NCI-H524 (cell line): ENCODE measurements at places on chromosomes 5 and 9.

DNA sequence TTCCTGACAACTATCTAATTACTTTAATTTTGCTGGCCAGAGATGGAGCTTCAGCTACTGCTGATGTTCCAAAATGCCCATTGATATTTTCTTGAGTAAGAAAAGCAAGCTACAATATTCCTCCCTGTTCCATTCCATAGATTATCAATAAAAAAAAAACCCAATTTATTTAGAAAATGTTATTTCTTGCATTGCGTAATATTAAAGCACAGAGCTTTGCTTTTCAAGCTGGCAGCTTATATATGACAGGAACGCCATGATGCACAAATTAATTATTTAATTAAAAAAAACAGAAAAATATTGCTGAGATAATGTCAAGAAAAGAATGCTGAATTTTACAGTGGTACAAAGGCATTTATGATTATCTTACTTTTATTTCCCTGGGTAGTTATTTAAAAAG lies 47.9 kb downstream of the TRPM3 start:
- no peak for DNase-seq

DNA sequence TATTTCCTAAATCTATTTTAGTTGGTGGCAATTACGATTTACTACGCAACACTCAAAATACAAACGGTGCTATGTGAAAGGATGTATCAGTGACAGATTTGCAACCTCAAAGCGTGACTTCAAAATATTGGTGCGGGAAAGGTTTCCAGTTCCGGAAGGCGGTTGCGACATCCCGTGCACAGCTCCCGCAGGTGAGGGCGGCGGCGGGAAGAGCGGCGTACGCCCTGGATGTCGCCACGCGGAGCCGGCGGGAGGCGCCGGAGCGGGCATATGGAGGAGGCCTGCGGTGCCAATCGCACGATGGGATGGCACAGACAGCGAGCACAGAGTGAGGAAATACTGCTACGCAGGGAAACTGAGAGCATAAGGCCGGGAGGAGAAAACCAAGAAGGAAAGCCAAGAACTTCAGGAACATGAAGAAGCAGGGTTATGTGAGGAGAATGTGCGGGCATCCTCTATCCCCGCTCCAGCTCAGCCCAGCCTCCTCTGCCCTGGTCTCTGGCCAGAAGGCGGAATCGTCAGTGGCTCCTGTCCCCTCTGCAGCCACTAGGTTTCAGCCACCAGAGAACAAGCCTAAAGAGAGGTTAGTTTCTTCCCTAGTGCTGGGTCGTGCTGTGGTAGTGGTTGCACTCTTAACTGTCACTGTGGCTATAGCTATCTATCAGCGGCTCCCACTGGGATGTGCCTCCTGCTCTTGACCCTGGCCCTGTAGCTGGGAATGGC lies 378.1 kb upstream of the TLE4 start:
- no peak for DNase-seq

GRCh38 chr5:15500325-15501001 lies 483 bp downstream of the FBXL7 start:
- DNase-seq = peak; percentile 83

- DNase-seq = no peak
Observed at GRCh38 chr9:13487936-13488335, 208.4 kb upstream of the MPDZ start.

DNA sequence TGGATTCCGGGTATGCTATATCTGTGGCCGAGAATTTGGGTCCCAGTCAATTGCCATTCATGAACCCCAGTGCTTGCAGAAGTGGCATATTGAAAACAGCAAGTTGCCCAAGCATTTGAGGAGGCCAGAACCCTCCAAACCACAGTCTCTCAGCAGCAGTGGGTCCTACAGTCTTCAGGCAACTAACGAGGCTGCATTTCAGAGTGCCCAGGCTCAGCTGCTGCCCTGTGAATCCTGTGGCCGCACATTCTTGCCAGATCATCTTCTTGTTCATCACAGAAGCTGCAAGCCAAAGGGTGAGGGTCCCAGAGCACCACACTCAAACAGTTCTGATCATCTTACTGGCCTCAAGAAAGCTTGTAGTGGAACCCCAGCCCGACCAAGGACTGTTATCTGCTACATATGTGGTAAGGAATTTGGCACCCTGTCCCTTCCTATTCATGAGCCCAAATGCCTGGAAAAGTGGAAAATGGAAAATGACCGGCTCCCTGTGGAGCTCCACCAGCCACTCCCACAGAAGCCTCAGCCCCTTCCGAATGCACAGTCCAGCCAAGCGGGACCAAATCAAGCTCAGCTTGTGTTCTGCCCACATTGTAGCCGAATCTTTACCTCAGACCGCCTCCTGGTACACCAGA lies 23.0 kb downstream of the ZNF474 start:
- DNase-seq = no peak
